Stimulated activated CD4-positive, alpha-beta T cell treated with anti-CD3 and anti-CD28 coated beads, Interleukin-4, amount 100 ng/mL, for 4 hours (primary cell): ENCODE measurements at places on chromosomes 13 and 19.

DNA sequence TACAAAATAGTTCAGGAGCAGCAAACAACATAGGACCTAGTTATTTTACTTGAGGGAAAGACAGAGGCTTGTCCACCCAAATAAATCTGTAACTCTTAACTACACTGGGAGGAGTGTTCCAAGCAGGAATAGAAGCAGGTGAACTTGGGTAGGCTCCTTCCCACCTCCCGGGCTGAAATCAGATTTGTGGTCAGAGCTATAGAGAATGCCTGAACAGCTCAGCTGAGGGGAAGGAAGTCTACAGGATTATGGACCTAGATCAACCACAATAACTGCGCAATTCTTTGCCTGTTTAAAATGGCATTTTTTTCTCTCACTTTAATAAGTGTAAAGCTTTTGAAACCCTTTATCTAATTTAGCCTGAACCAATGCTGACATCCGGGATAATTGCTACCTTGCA, 73.5 kb upstream of the IRS2 start:
- DNase-seq, result no peak

- DNase-seq, result peak; percentile 28
These were observed 7.2 kb downstream of the WDR18 start for GRCh38 chr19:991174-991931.

DNA sequence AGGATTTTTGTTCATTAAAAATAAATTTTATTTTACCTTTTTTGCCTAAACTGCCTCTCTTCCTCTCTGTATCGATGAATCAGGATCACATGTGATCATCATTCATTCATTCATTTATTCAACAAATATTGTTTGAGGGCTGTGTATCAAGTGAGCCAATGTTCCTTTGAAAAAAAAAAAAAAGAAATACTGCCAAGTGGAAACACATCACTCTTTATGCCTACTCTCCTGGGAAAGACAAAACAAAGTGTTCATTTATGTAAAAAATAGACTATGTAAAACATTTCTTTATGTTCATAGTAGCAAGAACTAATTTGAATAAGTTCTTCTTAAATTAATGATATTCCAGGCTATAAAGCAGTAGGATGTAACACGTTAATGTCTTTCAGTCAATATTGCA, 233.1 kb downstream of the POSTN start:
- no peak for DNase-seq

DNA sequence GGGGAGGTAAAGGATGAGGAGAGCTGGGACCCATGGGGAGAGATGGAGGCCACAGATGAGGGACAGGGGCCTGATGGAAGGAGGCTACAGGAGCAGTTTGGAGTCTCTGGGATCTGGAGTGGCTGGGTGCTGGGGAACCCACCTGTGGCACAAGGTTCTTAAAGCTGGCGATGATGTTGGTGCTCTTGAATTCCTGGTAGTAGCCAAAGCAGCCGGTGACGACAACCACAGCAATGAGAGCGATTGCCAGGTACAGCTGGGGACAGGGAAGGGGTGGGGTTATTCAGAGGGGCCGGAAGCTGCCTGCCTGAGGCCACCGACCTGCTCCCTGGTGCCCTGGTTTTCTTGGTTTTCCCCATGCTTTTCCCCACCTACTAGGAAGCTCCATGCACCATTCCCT, 2.8 kb downstream of the ATP4A start:
- DNase-seq, result no peak

DNA sequence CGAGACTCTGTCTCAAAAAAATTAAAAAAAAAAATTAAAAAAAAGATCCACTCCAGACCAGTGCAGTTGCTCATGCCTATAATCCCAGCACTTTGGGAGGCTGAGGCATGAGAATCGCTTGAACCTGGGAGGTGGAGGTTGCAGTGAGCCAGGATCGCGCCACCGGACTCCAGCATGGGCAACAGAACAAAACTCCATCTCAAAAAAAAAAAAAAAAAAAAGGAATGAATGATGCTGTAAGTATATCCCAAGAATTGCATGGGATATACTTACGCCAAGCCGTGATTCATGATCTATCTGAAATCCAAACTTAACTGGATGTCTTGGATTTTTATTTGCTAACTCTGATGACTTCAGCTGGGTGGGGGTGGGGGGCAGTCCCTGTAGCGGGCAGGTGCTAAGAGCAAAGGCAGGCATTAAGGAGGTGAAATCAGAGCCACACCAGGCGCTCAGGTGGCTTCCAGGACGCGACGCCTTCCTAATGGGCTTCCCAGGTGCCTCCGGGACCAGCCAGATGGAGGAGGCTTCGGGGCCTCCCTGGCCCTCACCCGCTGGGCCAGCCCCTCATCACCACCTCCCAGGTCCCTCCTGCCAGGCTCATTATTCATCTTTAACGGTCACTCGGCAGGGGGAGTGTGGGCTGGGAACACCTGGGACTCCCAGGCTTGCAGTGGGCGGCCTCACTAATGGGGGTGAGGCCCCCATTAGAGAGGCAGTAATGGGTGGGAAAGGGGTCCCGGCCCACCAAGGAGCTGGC, 11.4 kb upstream of the FUT5 start:
- no peak for DNase-seq

GRCh38 chr13:83414393-83414792, 467.9 kb downstream of the SLITRK1 start:
- no peak for DNase-seq
